ENCODE measurements at places on chromosomes 7 and 10.

- no peak for DNase-seq
Measured at GRCh38 chr10:71998840-71999194, 34.6 kb downstream of the CHST3 start.

DNA sequence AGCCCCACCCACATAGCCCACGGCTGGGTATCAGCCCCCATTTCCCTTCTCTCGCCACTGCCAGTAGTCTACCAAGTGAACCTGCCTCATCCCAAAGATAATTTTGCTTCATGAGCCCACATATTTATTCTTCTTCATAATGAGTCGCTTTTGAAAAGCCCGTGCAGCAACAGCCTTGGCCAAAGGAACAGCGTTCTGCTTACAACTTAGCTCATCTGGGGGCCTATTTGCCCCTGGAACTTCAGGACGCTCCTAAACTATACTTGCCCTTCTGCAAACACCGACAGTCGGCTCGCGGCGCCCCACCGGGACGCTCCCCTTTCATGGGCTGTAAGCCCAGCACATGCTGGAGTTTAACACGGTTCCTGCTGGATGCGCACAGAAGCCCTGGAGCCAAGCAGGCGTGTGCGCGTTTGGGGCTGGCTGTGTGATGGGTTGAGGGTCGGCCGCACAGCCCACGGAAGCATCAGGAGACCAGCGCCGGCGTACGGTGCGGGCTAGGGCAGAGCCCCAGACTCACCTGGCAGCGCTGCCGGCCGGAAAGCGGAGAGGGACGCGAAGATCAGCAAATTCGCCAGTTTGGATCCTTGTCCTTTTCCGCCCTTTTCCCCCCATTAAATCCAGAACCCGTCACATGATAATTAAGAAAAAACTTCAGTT, 370 bp downstream of the TMEM60 start:
- DNase-seq: no peak

DNA sequence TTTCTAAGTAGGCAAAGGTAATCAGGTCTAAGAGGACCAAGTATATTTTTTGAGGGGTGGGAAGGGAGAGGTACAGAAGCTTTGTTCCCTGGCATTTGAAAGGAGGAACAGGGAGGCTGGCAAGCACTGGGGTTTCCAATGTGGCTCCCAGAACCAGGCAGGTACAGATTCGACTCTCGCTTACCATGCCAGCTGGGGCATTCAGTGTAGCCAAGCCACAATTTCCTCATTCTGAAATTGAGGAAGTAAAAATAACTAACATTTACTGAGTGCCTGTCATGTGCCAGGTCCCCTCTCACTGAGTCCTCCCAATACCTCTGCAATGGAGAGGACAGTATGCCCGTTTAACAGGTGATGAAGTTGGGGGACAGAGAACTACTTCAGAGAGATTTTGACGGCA, 45.9 kb upstream of the BET1 start:
- no peak for DNase-seq

GRCh38 chr10:86400705-86401587, 34.4 kb upstream of the GRID1 start:
- peak; percentile 69 for DNase-seq

DNA sequence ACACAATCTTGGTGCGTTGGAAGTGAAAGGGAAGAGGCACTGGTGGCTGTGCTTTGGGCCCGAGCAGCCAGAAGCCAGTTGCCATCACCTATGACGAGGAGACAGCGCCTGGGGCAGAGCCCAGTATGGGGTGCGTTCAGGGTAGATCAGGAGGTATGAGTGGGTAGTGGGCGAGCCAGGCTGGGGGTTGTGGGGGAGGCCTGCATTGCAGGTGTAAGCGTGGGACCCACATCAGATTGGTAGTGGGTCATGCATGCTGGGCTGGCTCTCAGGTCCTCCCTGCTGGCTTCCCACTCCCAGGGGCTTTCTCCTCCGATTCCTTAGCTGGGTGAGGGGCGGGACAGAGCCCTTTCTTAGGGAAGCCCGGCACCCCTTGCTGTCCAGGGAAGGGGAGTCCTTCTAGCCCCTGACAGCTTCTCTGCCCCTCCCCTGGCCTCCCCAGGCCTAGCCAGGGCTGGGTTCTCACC, 445 bp upstream of the PVRIG start:
- DNase-seq: no peak

- no peak for DNase-seq
Measured at GRCh38 chr7:151570366-151570915, 50.7 kb upstream of the RHEB start.

- no peak for DNase-seq
Measured at GRCh38 chr10:49166484-49167400, 21.4 kb downstream of the TMEM273 start.

DNA sequence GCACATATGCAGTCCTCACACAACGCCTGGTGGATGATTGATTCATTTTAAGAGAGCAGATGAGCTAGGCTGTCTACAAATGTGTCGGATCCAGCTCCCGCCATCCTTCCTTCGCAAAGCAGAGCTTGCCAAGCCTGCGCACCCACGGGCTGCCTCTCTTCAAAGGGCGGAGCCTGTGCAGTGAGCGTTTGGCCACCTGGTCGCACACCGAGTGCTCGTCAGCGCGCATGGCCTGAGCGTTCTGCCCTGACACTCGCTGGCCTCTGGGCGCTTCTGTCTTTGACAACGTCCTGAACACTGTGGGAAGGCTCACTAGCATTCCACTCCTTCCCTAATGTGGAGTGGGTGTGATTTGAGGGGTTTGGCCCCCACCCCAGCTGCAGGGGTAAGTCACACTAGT, 47.1 kb upstream of the TMEM72 start:
- no peak for DNase-seq

- DNase-seq: no peak
Measured at GRCh38 chr10:99975942-99976809, 33.6 kb downstream of the DNMBP start.

DNA sequence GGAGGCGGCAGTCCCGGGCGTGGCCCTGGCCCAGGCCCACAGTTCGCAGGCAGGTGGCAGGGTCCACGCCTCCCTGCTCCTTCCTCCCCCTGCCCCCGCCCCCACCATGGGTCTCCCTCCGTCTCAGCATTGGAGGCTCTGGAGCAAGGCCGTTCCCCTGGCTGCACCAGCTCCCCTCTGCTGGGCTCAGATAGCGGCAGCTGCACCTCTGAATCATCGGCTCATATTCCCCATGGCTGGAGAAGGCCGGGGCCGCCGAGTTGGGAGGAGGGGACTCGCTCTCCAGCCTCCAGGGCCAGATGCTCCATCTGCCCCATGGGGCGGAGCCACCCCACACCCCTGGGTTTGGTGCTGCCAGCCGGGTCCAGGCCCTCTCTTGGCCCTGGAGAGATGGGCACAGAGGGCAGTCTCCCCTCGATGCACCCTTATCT, 145.0 kb downstream of the ELFN1 start:
- DNase-seq: no peak

- DNase-seq: no peak
Measured at GRCh38 chr7:149075286-149075685, 15.2 kb downstream of the ZNF786 start.

GRCh38 chr7:76325092-76325491, 22.6 kb downstream of the HSPB1 start:
- no peak for DNase-seq

DNA sequence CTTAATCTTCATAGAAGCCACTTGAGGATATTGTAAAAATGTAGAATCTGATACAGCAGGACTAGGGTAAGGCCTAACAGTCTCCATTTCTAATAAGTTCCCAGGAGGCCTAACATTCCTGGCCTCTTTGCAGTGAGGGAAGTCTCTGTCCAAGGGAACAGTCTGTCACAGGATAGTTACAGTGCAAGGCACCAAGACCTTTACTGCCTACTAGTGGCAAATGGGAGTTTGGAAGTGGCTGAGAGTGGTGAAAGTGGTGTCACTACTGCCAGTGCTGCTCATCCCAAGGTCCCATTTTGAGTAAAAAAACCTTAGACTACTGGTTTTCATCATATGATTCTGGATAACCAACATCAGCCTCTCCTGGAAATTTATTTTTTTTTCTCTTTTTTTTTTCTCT, 619.5 kb upstream of the SEMA3D start:
- DNase-seq: no peak

- DNase-seq: no peak
Measured at GRCh38 chr7:99011341-99011705, 132.6 kb downstream of the SMURF1 start.

DNA sequence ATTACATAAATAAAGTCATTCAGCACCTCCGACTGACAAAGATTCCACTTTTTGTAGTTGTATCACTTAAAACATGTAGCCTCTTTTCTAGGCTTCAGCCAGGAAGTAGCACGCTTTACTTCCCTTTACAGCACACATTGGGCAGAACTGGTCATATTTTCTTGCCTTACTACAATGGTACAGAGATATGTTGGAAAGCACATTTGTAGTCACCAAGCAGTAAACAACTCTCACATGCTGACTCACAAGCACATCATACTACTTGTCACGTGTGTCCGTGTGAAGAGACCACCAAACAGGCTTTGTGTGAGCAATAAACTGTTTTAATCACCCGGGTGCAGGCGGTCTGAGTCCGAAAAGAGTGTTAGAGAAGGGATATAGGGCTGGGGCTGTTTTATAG, 1071.8 kb downstream of the DNAJB9 start:
- DNase-seq: no peak

DNA sequence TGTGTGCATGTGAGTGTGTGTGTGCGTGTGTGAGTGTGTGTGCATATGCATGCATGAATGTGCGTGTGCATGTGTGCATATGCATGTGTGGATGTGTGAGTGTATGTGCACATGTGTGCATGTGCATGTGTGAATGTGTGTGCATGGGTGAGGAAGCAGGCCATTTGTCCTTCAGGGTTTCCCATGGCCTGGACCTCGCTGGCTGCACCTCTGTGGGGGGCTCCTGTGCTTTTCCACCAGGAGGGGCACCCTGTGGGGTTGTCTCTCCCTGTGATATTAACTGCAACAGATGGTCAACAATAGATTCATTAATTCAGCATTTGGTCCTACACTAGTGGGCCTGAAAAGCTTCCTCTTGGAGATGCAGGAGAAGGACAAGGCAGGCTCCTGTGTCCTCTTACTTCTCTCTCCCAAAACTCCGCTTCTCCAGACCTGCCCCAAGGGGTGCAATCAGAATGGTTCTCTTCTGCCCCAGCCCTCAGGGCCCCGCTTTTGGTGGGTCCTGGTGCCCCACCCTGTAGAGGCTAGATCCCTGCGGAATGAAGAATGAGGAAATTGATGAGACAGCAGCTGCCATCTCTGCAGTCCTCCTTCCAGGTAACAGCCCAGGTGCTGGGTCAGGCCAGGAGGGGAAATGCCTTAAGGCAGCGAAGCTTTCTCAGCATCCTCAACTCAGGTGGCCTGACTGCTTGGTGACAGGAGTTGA, 41.5 kb upstream of the NUB1 start:
- DNase-seq: no peak

- DNase-seq: no peak
Measured at GRCh38 chr10:127041552-127041951, 136.3 kb downstream of the DOCK1 start.

GRCh38 chr10:58557714-58558113, 45.0 kb downstream of the BICC1 start:
- no peak for DNase-seq

DNA sequence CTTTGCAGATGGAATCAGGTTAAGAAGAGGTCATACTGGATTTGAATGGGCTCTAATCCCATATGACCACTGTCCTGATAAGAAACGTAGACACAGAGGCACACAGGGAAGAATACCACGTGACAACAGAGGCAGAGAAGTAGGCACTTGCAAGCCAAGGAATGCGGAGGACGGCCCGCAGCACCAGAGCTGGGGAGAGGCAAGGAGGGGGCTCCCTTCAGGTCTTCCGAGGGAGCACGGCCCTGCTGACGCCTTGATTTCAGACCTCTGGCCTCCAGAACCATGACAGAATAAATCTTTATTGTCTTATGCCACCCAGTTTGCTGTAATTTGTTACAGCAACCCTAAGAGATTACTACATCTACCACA, 44.7 kb upstream of the TMEM213 start:
- DNase-seq: no peak

- DNase-seq: no peak
Measured at GRCh38 chr7:114182837-114183236, 231.8 kb upstream of the FOXP2 start.

DNA sequence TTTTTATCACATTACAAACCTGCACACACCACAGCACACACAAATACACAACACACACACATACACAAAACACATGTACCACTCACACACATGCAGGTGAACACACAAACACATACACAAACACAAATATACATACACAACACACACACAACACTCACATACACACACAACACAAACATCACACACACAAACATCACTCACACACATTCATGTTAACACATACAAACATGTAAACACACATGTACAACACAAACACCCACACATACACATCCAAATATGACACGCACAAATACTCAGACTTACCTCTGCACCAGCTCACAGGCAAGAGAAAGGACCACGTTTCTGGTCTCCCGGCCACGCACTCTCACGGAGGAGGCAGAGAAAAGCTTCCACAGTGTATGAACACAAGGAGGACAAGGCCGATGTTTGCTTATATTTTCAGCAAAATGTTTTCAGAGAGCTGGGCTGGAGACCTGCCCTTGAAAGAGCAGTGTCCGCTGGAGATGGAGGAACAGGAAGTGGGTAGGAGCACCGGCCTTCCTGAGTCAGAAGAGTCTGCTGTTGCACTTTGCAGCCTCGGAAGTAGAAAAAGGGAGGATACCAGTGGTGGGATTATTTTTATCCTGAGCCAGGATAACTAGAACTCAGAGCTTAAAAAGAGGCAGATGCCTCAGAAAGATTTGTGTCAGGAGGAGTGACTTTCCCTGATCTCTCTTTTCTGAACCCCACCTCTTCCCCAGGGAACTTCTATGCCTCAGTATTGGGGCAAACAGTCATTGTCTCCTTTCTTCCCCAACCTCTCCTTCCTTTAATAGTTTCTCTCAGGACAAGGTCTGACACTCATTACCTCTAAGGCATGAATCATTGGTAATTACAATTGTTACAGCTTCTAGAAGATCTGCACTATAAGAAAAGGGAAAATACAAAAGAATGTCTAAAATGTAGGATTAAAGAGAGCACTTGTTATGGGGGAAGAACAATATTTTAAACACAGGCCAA, at the start of gene GIMAP6:
Gene GIMAP6, minus strand, starts transcription at position 520 of the 999 bp plus-strand sequence. CDS start 2,243 bp downstream, outside the sequence.
- no peak for DNase-seq

- no peak for DNase-seq
Measured at GRCh38 chr10:70280099-70280498, 3.7 kb downstream of the NPFFR1 start.

GRCh38 chr7:105270117-105270516, 118.6 kb downstream of the SRPK2 start:
- no peak for DNase-seq
